Hippocampal formation (tissue), 2 donors: ENCODE measurements at places on chromosomes 13 and 19.

GRCh38 chr13:27954406-27954851, 14.7 kb downstream of the CDX2 start:
- no peak for DNase-seq

GRCh38 chr13:78476910-78477309, 126.4 kb downstream of the POU4F1 start:
- DNase-seq, result no peak

- DNase-seq, result peak; percentile 87
Observed at GRCh38 chr19:40221858-40222619, 3.9 kb upstream of the TTC9B start.

DNA sequence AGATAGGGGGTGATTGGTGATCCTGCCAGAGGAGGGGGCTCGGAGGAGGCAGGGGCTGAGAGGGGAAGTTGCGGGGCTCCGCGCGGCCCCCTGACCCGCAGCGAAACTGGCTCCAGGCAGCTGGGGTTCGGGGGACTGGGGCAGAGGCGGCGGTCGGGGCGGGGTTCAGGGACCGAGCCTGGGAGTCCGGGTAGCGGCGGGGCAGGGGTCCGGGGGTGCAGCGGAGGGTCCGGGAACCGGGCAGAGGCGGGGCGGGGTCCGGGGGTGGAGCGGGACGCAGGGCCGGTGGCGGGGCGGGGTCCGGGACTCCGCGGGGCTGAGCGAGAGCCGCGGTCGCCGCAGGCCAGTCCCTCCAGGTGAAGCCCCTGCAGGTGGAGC, 1.2 kb downstream of the MADCAM1 start:
- DNase-seq, result no peak

- DNase-seq, result no peak
Observed at GRCh38 chr13:72820156-72820897, 38.4 kb downstream of the PIBF1 start.

DNA sequence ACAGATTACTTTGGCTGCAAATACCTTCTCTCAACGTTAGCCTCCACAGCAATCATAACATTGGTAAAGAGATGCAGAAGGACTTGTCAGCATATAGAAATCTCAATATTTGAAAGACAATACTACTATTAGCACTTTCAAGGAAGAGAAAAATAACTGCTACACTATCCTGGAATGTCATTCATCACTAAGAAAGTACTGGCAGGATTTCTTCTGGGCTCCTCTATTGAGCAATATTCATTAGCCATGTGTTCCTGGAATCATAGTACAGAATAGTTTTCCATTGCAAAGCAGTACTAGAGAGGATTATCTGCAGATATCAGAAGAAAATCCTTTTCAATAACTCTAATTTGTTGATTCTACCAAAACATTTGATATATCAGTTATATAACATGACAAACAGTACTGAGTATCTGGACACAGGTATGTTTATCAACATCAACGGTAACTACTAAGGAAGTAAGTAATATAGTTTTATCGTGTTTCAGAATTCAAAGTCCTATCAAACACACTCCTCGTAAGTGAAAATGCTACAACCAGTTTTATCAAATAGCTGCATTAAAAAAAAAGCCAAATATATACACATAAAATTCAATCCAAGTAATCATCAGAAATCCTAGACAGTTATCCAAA, 27.3 kb downstream of the INTS6 start:
- DNase-seq, result no peak

DNA sequence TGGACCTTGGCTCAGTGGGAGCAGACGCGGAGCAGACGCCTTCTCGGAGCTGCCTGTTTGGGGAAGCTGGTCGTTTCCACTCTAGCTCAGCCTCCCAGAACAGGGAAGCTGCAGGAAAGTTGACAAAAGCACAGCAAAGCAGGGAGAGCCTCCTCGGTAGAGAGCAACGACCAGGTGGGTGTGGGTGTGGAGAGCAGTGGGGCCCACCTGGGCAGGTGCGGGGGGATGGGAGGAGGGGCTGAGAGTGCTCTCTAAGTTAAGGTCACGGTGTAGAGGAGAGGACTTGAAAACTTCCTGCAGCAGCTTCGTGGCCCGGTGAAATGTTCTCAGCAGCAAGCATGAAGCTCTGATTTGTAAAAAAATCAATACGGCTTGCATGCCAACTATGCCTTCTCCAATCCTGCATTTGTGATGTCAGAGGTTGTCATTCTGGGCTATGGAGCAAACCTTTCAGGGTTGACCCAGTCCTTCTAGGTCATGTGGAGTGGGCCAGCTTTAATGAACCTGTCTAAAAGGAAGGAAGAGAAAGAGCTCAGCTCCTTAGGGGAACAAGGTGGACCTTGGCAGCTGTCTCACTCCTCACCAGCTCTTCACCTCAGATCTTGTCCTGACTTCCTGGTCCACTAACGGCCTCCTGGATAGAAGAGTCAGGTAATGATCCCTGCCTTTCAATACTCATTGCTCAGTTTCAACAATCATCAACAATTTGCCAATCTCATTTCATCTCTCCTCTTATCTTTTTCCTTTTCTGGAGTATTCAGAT, 85.8 kb upstream of the UBL3 start:
- DNase-seq, result no peak

DNA sequence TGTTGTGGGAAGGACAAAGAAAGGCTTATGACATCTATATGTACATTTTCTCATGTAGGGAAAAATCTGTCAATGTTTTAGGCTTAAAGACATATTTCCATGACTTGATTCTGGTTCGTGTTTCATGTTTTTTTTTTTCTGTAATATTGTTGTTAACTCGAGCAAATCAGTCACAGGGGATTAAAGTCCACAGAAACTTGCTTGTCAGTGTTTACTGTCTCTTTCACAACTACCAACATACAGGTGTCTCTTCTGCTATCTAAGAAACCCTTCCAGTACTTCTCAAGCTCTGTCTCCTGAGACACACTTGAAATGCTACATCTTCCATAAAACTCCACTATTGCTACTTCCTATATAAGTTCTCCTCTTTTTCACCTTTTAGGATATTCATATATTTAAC, 130.9 kb upstream of the SLITRK6 start:
- DNase-seq, result no peak
